Upper lobe of left lung (tissue), 6 donors: ENCODE measurements at places on chromosomes 12 and 14. TPM values are rescaled to one million over a fixed set of nuclear protein-coding genes. Genes with fewer than 3 reads are reported as not detected.

DNA sequence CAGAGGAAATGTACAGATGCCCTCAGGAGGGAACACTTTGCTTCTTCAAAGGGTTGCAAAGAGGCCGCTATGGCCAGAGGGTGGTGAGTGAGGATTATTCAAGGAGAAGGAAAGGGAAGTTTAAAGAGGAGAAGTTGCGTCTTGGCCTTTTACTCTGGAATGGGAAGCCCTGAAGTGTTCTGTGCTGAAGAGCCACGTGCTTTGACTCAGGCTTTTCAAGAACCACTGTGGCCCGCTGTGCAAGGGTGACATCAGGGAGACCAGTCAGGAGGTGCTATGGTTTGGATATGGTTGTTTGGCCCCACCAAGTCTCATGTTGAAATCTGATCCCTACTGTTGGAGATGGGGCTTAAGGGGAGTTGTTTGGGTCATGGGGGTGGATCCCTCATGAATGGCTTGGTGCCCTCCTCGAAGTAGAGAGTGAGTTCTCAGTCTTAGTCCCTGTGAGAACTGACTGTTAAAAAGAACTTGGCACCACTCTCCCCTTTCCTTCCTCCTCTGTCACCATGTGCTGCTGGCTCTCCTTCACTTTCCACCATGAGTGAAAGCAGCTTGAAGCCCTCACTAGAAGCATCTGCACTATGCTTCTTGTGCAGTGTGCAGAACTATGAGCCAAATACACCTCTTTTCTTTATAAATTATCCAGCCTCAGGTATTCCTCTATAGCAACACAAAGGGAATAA is 66.1 kb upstream of the DUSP6 start:
- H3K27me3 ChIP-seq = no peaks in the 10 kb centered on the region
- no peak for DNase-seq
- no peaks in the 10 kb centered on the region for H3K36me3 ChIP-seq
- H3K27ac ChIP-seq = no peak overlapping the region
- no peak overlapping the region for H3K4me3 ChIP-seq

GRCh38 chr12:127810041-127810440 is 456.9 kb upstream of the TMEM132C start:
- no peak overlapping the region for H3K4me3 ChIP-seq
- H3K36me3 ChIP-seq = no peaks in the 10 kb centered on the region
- no peaks in the 10 kb centered on the region for H3K27me3 ChIP-seq

- H3K4me1 ChIP-seq = peaks cover 41% of the 10 kb centered on the region
- H3K4me3 ChIP-seq = no peak overlapping the region
- DNase-seq = no peak
- peak overlapping the region; percentile 14 for H3K27ac ChIP-seq
- H3K36me3 ChIP-seq = no peaks in the 10 kb centered on the region
Measured at GRCh38 chr12:106106061-106106566, 32.6 kb downstream of the NUAK1 start.

DNA sequence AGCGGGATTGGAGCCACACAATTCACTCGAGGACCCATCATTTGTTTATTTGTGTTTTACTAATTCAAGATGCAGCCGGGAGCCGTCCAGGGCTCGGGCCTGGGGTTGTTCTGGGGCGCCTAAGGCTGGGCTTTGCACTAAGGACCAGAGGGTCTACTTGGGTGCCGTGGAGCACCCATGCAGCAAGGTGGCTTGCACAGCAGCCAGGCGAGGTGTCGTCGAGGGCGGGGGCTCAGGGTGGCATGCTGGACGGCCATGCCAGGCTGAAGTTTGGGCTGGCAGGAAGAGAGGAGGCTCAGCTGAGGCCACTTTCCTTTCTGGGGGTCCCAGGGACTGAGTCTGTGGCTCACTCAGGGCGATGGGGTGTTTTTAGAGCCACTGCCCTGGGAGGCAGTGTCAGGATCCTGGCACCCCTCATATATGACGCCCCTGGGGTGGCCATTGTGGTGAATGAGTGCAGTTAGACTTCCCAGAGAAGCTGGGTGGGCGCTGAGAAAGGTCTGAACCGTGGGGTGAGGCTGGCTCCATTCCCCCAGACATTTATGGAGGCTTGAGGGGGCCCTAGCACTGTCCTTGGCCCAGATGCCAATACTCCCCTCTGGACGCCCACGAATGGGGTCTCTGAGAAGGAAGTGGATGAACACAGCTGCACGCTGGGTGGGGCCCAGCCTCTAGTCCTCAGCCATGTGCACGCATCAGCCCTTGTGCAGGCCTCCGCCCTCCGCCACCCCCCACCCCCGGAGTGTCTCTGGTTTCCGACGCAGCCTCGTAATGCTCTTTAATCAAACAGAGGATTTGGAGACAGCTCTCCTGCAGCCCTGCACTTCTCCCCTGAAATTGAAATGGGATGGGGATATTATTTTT is 11.3 kb downstream of the MEG3 start:
- no peaks in the 10 kb centered on the region for H3K27me3 ChIP-seq
- H3K36me3 ChIP-seq = no peaks in the 10 kb centered on the region
- no peak overlapping the region for H3K4me3 ChIP-seq
- H3K4me1 ChIP-seq = no peaks in the 10 kb centered on the region

RTL1 gene
- total RNA-seq = not detected

GRCh38 chr12:47717046-47717442 is 8.2 kb downstream of the ENDOU start:
- H3K4me3 ChIP-seq = no peak overlapping the region
- H3K27me3 ChIP-seq = no peaks in the 10 kb centered on the region
- peaks cover 34% of the 10 kb centered on the region for H3K4me1 ChIP-seq

TAS2R9 gene
- not detected for total RNA-seq

SDR9C7 gene
- total RNA-seq = not detected

DNA sequence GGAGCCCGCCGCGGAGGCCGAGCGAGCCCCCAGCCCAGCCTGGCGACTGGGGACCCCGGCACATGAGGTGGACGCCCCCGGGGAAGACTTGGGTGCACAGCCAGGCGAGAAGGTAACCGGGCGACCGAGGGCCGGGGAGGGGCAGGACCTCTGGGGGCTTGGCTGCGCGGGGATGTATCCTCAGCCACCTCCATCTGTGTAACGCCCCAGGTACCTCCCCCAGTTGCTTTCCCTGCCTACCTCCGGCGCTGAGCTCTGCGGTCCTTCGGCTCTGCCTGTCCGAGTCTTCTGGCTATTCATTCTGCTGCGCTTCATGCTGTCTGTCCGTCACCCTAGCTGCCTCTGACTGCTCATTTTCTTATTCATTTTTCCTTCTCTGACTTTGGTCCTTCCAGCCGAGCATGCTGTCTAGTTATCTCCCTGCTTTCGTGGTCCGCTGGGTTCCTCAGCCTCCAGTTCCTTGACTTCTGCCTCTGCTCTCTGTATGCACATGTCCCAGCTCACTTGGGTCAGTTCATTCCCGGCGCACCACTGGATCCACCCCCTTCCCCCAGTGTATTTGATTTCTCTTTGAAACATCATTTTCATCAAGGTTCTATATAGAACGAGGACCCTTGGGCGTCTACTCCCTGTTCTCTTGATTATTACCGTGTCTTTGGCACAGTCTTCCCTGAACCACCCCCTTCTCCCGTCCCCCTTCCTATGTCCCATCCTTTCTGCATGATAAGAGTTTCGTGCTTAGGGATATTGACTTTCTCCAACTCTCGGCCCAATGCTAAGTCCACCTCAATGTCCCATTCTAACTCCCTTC is 612 bp downstream of the PHC1 start:
- H3K27me3 ChIP-seq = no peaks in the 10 kb centered on the region
- peaks cover 14% of the 10 kb centered on the region for H3K4me1 ChIP-seq
- peak overlapping the region; percentile 92 for H3K27ac ChIP-seq
- H3K36me3 ChIP-seq = peaks cover 15% of the 10 kb centered on the region
- H3K4me3 ChIP-seq = peak overlapping the region; percentile 81

TRIM9 gene
- 0.54 TPM for total RNA-seq

HSPA2 gene
- 11.9 TPM for total RNA-seq

DNA sequence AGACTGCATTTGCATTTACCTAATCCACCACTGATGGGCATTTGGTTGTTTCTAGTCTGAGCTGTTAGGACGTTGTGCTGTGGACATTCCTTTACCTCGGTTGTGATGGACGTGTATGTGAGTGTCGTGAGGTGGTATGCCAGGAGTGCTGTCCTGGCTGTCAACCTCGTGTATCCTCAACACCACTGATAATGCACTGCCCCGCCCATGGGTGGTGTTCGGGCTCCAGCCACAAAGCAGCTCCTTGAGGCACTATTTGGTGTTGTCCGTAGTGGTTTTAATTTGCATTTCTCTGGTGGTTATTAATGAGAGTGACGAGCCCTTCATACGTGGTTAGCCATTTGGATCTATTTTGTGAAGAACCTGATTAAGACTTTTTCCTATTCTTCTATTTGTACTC is 87.6 kb downstream of the PPP2R5C start:
- peaks cover 11% of the 10 kb centered on the region for H3K36me3 ChIP-seq
- no peaks in the 10 kb centered on the region for H3K27me3 ChIP-seq
- H3K4me3 ChIP-seq = no peak overlapping the region
- no peak for DNase-seq

LMNTD1 gene
- 1.9 TPM for total RNA-seq

GRCh38 chr12:26642361-26642760 is 190.6 kb downstream of the ITPR2 start:
- no peaks in the 10 kb centered on the region for H3K27me3 ChIP-seq
- no peak overlapping the region for H3K4me3 ChIP-seq
- no peak for DNase-seq
- no peaks in the 10 kb centered on the region for H3K4me1 ChIP-seq

SLC10A1 gene
- not detected for total RNA-seq

DNA sequence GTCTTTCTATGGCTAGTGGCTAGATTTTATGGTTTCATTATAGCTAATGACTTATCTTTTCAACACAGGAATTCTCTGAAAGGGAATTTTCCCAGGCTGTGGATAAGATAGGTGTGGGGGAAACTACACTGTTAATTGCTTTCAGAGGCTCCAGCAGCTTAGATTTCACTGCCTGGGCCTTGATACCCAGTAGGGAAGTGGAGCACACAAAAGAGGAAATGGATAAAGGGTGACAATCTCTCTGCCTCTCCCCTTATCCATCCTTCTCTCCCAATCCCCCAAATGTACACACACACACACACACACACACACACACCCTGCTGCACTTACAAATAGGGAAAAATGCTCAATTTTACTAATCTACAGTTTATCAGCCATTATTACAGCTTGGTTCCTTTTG is 19.1 kb downstream of the SIX4 start:
- no peak overlapping the region for H3K4me3 ChIP-seq
- H3K27ac ChIP-seq = no peak overlapping the region
- H3K4me1 ChIP-seq = no peaks in the 10 kb centered on the region

BCL7A gene
- 13.6 TPM for total RNA-seq

DNA sequence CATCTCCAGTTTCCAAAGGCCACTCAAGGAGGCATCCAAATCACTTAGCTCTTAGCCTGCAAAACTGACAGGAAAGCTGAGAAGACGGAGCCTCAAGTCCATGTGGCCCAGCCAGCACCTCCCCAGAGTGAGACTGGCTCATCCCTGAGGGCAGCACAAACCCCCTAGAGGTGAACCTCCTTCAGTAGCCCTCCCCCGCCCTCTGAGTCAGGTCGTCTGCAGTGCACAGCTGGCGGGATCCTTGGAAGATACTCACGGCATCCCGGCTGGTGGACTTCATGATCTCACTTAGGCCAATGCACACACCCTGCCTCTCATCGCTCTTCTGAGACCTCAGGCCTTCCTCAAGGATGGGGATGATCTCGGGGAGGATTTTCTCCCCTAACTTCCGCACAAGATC is 24.1 kb upstream of the RAB35 start:
- DNase-seq = no peak
- H3K27me3 ChIP-seq = no peaks in the 10 kb centered on the region
- H3K4me1 ChIP-seq = no peaks in the 10 kb centered on the region
- H3K27ac ChIP-seq = no peak overlapping the region

FIGNL2 gene
- 1.0 TPM for total RNA-seq

DNA sequence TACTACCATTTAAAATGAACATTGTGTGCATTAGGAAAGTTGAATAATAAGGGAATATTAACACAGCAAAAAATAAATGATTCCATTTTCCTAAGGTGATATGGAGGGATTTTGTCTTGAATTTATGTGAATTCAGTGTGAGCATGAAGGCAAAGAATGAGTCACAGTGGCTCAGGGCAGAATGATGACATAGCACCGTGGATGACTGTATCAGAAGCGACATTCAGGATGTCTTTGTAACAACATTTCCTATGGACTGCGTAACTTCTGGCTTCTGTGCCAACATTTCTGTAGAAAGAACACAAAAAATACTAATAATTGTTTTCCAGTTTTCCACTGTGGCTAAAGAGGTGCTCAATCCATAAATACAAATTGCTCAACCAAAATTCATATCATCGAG is 54.6 kb downstream of the TTC8 start:
- no peaks in the 10 kb centered on the region for H3K4me1 ChIP-seq
- H3K4me3 ChIP-seq = no peak overlapping the region
- no peaks in the 10 kb centered on the region for H3K36me3 ChIP-seq
- H3K27me3 ChIP-seq = no peaks in the 10 kb centered on the region
- H3K27ac ChIP-seq = no peak overlapping the region
- no peak for DNase-seq
